ENCODE measurements at places on chromosomes 2 and 18.

- H3K4me3 ChIP-seq = peak overlapping the region; percentile 56
- no peak for DNase-seq
- no peaks in the 10 kb centered on the region for H3K27me3 ChIP-seq
- no peaks in the 10 kb centered on the region for H3K36me3 ChIP-seq
- peak overlapping the region; percentile 97 for H3K27ac ChIP-seq
These were observed 653 bp upstream of the ANKAR start for GRCh38 chr2:189673661-189674373.

GRCh38 chr18:32629292-32629691, 143.5 kb downstream of the KLHL14 start:
- H3K27ac ChIP-seq = no peak overlapping the region
- no peak overlapping the region for H3K4me3 ChIP-seq
- H3K36me3 ChIP-seq = no peaks in the 10 kb centered on the region
- no peak for DNase-seq

DNA sequence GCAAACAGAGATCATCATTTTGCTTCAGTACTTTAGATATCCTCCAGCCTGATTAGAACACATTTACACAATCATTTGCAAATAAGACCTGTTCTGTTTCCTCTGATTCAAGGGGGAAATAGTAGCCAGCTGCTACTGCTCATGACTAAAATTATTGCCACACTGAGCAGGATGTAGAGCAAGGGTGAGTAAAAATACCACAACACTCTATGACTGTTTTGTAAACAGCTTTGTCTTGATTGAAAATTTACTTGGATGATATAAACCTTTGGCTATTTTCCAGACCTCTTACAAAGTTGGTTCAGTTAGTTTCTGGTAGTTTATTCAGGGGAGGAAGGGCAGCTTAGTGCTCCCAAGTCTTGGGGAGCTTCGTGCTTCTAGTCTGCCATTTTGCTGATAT, 286.4 kb upstream of the CNTNAP5 start:
- H3K4me1 ChIP-seq = no peaks in the 10 kb centered on the region
- no peaks in the 10 kb centered on the region for H3K27me3 ChIP-seq
- no peak for DNase-seq
- no peaks in the 10 kb centered on the region for H3K36me3 ChIP-seq
- H3K27ac ChIP-seq = no peak overlapping the region

- no peak overlapping the region for H3K4me3 ChIP-seq
- H3K27me3 ChIP-seq = no peaks in the 10 kb centered on the region
- H3K36me3 ChIP-seq = no peaks in the 10 kb centered on the region
- H3K27ac ChIP-seq = no peak overlapping the region
- DNase-seq = no peak
- no peaks in the 10 kb centered on the region for H3K4me1 ChIP-seq
These were observed 108.3 kb upstream of the LRATD1 start for GRCh38 chr2:14524041-14524802.

DNA sequence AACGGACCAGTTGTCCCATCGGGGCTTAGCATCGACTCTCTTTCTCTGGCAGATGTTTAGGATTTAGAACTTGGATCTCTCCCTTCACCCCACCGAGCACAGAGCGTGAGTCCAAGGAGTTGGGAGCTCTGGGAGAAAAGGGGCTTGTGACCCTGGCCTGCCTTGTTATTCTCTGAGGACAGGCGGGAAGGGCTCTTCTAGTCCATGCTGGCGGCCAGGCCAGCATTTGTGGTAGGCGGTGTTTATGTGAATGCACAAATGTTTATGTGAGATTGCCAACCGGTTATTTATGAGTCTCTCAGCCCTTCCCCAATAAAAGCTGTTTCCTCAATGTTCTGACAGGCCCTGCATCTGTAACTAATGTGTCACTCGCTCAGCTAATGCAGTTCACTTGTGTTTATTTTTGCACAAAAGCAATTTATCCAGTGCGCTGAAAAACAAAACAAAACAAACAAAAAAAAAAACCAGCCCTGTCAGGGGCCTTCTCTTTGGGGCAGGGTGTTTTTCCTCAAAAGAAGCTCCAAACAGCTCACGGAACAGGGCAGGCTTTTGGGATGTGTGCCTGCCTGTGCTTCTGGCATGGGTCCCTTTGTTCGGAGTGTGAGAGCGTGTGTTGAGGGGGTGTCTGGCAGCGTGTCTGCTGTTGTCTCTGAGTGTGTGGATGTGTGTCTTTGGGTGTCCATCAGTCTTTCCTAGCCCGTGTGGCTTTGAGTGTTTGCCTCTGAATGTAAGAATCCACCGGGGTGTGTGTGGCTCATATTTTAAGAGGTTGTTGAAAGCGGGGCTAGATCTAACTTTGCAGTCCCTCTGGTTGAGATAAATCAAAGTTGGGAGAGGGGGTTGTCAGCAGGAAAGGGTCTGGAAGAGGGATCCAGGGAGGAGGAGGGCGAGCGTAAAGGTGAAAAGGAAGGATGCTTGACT, 52.8 kb upstream of the HAAO start:
- no peak overlapping the region for H3K4me3 ChIP-seq
- no peak for DNase-seq
- no peaks in the 10 kb centered on the region for H3K27me3 ChIP-seq
- H3K27ac ChIP-seq = peak overlapping the region; percentile 80

GRCh38 chr2:218278531-218279360, 8.4 kb downstream of the PNKD start:
- DNase-seq = no peak
- H3K4me3 ChIP-seq = no peak overlapping the region
- H3K27me3 ChIP-seq = no peaks in the 10 kb centered on the region
- peak overlapping the region; percentile 89 for H3K27ac ChIP-seq

Measured in esophagus squamous epithelium (tissue), 5 donors.